Mammary epithelial cell (primary cell): ENCODE measurements at places on chromosomes 5 and 9. TPM values are rescaled to one million over a fixed set of nuclear protein-coding genes. Genes with fewer than 3 reads are reported as not detected.

GRCh38 chr5:111703662-111704061 lies 53.3 kb downstream of the NREP start:
- DNase-seq, result no peak

GRCh38 chr9:8706531-8706930 lies 907.0 kb upstream of the DMAC1 start:
- DNase-seq, result no peak

DNA sequence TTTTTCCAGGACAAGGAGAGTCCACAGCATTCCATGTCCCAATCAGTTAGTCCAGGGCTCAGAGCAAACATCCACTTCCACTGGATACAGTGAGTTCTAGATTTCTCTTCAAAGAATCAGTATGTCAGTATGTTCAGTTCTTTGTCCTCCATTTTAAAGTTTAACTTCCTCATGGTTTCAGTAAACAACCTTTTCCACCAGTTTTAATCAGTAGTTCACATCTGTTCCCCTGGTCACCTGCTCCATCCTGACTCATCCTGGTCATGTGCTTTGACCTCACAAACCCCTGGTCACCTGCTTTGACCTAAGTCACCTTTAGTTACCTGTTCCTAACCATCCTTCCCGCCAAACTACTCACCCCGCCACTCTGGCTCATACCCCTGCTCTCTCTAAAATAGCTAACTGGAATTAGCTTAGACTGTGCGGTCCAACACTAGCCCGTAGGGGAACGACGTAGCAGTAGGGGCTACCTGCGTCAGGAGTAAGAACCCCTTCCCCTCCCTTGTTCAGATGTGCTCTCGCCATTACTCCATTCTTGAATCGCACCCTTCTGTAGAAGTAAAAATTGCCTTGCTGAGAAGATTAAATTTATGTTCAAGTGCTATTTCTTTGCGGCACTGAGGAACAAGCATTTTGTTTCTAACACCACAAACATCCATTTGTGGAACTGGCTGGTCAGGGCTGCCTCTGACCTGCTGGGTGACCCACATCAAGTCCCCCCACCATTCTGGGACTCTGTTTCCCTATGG lies 5.5 kb downstream of the ENG start:
- DNase-seq, result no peak

GRCh38 chr5:98072921-98073320 lies 700.5 kb upstream of the RGMB start:
- DNase-seq, result no peak

The MSH3 gene
- total RNA-seq, result 20.0 TPM

The TENT4A gene
- total RNA-seq, result 18.3 TPM

The CSF1R gene
- total RNA-seq, result 1.3 TPM

The INSL6 gene
- not detected for total RNA-seq
